ENCODE measurements at places on chromosomes 5 and 9.

GRCh38 chr9:70529833-70530232 is 115.4 kb upstream of the KLF9 start:
- DNase-seq: no peak

DNA sequence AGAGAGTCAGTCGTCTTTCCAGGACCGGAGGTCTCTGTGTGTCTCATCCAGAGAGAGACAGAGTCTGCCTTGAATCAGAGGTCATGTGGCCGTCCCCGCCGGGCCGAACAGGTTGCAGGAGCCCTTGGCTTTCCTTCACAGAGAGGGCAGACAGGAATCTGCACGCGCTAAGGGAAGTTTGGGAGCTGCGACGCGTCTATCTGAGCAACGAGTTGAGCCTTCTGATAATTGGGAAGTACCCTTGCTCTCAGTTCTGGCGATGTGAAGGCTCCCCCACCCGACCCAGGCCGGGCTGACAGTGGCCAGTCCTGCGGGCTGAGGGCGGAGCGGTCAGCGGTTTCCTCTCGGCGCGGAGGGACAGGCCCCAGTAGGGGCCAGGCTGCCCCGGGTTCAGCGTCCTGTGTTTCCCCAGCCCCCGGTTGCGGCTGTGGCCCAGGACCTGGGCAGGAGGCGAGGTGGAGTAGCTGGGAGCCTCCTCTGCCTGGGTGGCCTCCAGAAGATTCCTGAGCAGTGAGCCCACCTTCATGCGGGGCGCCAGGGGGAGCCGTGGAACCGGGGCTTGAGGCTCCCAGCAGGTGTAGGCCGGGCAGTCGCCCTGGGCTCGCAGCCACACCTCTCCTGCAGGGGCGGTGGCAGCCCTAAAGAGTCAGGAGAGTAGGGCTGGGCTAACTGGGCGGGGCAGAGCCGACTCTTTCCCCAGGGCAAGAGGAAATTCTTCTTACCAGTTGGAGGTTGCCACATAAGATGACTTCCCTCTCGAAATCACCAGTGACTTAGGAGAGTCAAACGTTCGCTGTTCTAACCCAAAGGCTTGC is 13.9 kb downstream of the NR2F1 start:
- DNase-seq: no peak

DNA sequence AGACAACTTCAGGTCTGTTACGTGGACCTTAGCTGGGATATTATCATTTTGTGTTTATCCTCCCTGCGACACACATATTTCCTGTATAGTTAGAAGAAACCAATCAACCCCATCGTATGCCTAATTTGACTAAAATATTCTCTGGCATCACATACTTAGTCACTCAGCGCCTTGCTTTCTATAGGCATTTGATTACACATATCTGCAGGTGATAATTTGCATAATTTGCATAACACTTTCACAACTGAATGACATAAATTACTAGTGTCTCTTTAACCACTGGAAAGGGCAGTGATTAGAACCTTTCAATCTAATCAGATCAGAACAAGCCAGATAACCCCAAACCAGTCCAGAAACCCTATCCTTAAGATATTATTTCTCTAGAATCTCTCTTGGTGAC is 390.2 kb downstream of the TLR4 start:
- no peak for DNase-seq

DNA sequence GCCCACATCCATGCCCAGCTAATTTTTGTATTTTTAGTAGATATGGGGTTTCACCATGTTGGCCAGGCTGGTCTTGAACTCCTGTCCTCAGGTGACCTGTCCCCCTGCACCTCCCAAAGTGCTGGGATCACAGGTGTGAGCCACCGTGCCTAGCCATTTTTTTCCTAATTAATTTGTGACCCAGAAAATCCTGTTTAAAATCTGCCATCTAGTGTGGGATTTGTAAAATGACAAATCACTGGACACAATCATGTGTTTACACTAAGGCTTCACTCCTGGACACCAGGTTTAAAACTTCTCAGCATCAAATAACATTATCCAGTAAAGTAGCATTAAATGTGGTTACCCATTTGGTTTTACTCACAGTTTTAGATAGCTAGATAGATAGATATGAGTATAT is 18.6 kb upstream of the KDM4C start:
- no peak for DNase-seq

GRCh38 chr9:115794921-115795475 is 358.6 kb upstream of the PAPPA start:
- no peak for DNase-seq
